Midbrain (tissue), 1 donor: ENCODE measurements at places on chromosomes 7 and 10.

- no peak for DNase-seq
These were observed 107.0 kb downstream of the PLXNA4 start for GRCh38 chr7:132469264-132469663.

GRCh38 chr10:116079355-116079754 lies 193.7 kb downstream of the GFRA1 start:
- no peak for DNase-seq

DNA sequence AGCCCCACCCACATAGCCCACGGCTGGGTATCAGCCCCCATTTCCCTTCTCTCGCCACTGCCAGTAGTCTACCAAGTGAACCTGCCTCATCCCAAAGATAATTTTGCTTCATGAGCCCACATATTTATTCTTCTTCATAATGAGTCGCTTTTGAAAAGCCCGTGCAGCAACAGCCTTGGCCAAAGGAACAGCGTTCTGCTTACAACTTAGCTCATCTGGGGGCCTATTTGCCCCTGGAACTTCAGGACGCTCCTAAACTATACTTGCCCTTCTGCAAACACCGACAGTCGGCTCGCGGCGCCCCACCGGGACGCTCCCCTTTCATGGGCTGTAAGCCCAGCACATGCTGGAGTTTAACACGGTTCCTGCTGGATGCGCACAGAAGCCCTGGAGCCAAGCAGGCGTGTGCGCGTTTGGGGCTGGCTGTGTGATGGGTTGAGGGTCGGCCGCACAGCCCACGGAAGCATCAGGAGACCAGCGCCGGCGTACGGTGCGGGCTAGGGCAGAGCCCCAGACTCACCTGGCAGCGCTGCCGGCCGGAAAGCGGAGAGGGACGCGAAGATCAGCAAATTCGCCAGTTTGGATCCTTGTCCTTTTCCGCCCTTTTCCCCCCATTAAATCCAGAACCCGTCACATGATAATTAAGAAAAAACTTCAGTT lies 370 bp downstream of the TMEM60 start:
- DNase-seq = peak; percentile 37

- no peak for DNase-seq
These were observed 31.1 kb downstream of the SH3PXD2A start for GRCh38 chr10:103824281-103824680.

DNA sequence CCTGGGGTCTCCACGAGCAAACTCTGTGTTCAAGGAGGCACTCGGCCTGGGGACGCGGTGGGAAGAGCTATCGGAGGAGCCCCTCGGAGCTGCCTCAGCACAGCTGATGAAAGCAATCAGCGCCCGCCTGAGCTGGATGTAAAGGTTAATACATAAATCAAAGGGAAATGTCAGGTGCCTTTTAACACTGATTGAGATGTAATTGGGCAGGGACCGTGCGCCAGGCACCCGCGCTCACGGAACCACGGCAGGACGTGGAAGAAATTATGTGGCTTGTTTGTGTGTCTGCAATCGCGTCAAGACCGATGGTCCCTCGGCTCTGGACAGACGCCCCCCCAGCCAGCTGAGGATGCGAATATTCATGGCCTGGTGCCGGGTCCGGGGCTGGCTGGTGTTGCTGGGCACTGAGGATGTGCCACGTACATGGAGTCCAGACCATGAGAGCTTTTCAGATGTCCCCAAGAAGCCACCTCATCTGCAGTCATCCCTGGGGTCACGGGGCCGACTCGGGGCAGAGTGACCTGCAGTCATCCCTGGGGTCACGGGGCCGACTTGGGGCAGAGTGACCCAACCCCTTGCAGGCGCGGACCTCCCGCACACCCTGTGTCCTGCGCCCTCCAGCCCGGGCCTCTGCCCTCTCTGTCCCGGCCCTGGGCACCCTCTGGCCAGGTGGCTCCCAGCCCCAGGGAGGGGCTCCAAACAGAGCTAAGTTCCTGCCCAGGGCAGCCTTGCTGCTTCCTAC lies 15.6 kb downstream of the FOXL3 start:
- no peak for DNase-seq

DNA sequence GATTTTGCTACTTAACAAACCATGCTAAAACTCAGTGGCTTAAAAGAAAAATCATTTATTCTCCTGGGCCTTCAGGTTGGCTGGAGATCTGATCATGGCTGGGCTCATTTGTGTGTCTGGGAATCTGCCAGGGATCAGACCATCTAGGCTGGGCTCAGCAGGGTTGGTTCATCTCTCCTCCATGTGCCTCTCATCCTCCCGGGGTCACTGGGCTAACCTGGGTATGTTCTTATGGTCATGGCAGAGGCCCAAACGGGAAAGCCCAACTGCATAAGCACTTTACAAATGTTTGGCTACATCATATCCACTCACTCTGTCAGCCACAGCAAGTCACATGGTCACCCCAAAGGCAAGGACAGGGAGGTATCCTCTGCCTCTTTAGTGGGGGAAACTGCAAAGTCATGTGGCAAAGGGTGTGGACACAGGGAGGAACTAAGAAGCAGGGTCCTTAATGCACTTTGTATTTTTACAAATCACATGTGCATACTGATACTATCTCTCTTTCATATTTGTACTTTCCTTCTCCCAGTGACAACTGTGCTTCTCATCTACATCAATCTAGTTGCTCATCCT lies 231.4 kb downstream of the BUB3 start:
- no peak for DNase-seq

DNA sequence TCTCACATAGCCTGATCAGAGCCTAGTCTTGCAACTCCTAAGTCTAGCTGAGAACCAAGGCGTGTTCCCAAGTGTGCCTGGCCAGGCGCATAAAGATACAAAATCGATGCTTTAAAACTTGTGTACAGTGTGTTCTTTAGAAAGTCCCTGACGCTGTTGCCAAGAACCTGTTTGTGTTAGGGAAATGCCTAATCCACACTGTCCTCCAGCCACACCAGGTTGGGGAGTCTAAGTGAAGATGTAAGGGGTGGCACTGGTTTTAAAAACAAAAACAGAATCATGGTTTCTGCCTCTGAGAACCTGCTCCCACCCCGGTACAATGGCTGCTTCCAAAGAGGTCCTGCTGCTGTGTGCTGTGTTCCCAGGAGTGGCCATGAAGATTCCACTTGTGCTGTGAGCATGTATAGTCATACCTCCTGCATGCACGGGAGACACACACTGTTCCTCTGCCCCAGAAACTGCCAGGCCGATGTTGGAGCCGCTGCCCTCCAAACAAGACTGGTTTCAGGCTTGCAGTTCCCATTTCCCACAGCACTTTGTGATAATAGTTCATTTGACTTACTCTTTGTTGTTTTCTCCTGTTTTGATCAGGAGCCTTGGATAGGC lies 88.5 kb downstream of the CCNY start:
- no peak for DNase-seq

GRCh38 chr7:39733881-39734632 lies 110.7 kb downstream of the RALA start:
- no peak for DNase-seq

DNA sequence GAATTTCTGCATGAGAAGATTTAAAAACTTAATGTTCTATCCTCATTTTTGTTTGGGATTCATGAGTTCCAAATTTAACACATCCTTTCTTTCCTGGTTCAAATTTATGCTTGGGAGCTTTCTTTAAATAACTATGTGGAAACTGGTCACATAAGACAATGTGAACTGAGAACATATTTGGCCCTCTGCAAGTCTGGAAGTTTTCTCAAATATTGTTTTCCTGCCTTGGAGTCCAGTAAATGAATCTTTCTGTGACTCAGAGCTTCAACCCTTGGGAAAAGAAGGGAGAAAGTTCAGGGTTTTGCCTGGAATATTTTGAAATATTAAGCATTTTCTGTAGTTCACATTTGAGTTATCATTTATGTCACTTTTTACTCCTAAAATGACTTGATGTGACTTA lies 559.0 kb upstream of the NRP1 start:
- DNase-seq = no peak

GRCh38 chr10:17181751-17182150 lies 19.7 kb downstream of the TRDMT1 start:
- no peak for DNase-seq

- DNase-seq = no peak
These were observed 114.7 kb upstream of the EGFR start for GRCh38 chr7:54904130-54904529.

- DNase-seq = no peak
These were observed 192.3 kb downstream of the EVX1 start for GRCh38 chr7:27434756-27435400.

- no peak for DNase-seq
These were observed 70.6 kb downstream of the CALD1 start for GRCh38 chr7:134850066-134850465.

- no peak for DNase-seq
These were observed 222.9 kb upstream of the CELF2 start for GRCh38 chr10:10794791-10795191.

DNA sequence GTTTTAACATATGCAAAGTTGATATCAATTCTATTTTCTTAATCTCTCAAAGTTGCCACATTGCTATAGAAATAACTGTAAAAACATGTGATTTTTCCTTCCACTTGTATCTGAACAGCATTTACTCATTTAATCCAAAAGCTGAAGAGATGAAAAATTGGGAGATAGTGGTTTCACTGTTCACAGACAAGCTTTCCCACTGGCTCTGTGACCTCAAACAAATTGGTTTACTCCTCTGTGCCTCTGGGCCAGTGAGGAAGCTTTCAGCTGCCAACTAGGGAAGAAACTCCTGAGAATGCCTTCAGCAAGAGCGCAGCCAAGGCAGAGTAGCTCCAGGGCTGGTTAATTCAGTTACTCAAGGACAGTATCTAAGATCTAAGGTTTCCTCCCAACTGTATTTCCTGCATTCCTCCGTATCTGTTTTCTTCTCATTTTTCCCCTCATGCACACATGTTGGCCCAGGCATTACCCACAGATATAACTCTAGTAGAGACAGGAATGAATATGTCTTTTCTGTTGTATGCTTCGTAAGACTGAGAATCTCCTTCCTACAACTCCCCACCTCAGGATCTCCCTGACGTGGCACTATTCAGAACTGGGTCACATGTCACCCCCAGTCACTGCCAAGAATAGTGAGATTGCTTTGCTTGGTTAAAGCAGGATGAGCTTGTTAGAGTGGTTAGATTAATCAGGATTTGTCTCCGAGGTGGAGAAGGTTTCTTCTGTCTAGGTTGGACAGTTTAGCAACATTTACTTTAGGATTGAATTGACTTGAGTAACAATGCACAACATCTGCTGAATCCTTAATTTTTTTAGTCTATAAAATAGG lies 315.7 kb downstream of the NRG3 start:
- DNase-seq = no peak

DNA sequence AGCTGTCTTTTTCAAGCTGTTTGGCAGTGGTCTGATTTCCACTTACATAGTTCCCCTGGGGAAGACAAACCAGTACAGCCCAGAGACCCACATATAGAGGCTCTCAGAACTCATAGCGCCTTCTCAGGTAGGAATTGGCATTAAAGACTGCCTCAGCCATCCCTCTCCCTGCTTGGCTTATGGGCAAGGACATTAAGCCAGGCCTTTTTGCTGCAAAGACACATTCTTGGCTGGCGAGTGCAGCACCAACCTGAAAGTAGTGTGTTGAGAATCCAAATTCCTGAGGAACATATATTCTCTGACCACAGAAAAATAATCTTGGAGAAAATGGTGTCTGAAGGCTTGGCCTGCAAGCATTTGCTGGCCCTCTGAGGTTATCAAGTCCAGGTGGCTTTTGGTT lies 39.2 kb upstream of the HPS1 start:
- DNase-seq = no peak

GRCh38 chr10:49644035-49644646 lies 30.3 kb downstream of the CHAT start:
- no peak for DNase-seq

GRCh38 chr7:18521945-18522566 lies 26.5 kb downstream of the HDAC9 start:
- DNase-seq = no peak

GRCh38 chr10:18290651-18291313 lies 150.6 kb downstream of the CACNB2 start:
- no peak for DNase-seq

- DNase-seq = no peak
These were observed 183.2 kb downstream of the CDCA7L start for GRCh38 chr7:21762469-21762868.

DNA sequence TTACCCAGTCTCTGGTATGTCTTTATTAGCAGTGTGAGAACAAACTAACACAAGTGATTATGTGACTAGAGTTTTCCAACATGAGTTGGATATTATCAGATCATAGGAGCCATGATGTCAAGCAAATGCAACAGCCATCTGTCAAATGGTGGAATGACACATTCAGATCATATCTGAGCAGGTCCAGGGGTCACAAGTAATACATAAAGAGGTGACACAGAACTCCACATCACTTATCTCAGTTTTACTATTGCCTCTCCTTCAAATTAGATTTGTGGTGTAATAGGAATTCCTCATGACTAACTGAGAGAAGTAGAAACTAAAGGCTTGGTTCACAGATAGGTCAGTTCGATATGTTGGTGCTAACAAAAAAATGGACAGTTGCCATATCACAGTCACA lies 12.2 kb upstream of the SAMD9L start:
- DNase-seq = no peak

DNA sequence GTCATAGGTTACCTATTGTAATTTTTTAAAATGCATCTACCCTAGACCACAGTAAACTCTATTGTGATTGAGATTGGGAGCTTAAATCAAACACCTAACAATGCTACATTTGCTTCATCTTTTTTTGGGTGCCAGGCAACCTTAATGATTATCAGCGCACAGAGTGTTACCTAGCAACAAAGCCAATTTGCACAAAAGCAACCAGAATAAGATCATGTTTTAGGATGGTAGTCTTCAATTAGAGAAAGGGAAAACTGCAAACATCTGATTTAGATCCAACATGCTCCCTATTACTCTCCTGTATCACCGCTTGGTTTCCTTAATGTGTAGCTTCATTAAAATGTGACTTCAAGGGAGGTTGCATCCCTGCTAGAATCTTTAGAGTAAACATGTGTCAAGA lies 226.9 kb downstream of the ABCA13 start:
- no peak for DNase-seq

DNA sequence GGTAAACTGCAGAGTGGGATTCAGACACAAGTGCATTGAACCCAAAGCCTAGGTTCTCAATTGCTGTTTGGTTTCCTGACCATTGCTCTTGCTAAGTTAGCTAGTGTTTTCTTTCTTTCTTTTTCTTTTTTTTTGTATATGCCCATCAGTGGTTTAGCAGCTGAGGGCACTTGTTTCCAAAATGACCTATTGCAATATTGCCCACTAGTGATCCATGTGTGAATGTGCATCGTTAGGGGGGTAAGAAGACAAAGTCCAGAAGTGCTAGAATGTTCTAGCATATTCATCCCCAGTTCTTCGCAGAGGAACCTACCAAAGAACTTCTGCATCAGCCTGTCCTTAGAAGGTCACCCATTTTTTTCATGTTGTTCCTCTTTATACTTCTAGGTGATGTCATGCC lies 252.8 kb upstream of the GPR26 start:
- no peak for DNase-seq

DNA sequence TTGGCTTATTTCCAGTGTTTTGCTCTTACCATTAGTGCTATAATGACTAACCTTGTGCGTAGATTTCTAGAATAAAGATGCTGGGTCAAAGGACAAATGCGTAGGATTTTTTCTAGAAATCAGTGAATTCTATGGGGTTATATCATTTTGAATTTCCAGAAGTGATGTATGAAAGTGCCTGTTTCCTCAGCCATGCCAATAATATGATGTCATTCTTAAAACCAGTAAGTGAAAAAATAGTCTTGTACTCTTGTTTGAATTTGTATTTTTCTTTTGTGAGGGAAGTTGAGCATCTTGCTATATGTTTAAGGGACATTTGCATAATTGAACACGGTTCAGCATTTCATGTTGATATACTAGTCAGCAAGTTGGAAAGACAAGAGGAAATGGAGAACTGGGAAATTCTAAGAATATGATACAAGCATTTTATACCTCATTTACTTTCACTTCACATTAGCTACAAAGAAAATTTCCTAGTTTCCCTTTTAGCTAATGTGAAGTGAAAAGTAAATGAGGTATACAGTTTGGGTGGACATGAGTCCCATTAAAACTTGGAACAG lies 3.8 kb upstream of the DNAH11 start:
- no peak for DNase-seq
